Tibial nerve (tissue), 4 donors: ENCODE measurements at places on chromosomes 4 and X.

DNA sequence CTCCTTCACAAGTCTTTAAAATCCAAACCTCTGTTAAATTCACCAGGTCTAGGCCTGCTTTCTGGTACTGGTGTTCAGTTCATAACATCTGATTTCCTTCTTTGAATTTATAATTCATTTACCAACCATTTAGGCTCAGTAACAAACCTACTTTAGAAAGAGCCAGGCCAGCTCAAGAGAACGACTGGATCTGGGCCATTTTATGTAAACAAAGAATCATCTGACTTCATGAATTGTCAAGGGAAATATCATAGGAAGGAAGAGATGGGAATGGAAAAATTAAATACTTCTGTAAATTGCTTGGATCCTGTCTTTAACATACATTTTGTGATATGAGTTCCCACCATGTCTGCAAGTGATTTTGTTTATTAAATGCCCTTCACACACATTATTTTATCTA, 36.5 kb downstream of the DCHS2 start:
- no peak for DNase-seq

DNA sequence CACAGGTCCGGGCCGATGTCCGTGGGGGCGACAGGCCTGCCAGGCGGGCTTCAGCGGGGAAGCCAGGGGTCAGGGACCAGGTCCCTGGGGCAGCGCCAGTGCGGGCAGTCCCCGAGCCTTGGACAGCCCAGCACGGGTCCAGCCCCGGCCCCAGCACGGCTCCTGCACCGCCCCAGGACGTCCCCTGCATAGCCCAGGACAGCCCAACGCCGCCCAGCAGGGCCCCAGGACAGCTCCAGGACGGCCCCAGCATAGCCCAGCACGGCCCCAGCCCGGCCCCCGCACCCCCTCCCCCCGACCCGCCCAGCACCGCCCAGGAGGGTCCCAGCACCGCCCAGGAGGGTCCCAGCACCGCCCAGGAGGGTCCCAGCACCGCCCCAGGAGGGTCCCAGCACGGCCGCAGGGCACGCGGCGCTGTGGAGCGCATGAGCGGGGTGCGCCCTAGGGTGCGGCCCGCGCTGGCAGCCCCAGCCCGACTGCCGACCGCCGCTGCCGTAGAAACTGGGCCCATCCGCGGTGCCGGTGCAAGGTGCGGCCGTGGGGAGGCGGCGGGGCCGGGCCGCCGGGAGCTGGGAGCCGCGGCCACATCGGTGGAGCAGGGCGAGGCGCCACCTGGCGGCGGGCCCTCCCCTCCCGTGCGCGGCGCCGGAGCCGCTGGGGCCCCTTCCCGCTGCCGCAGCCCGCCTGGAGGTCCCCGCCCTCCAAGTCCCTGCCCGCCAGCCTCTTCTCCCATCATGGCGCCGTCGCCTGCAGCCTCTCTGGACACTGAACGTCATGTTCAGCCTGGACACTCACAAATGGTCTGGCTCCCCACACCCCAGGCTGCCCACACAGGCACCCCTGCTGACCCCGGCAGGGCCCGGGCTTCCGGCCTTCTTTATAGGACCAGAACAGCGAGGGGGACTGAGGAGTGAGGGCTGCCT, 106.8 kb upstream of the NKX1-1 start:
- no peak for DNase-seq

DNA sequence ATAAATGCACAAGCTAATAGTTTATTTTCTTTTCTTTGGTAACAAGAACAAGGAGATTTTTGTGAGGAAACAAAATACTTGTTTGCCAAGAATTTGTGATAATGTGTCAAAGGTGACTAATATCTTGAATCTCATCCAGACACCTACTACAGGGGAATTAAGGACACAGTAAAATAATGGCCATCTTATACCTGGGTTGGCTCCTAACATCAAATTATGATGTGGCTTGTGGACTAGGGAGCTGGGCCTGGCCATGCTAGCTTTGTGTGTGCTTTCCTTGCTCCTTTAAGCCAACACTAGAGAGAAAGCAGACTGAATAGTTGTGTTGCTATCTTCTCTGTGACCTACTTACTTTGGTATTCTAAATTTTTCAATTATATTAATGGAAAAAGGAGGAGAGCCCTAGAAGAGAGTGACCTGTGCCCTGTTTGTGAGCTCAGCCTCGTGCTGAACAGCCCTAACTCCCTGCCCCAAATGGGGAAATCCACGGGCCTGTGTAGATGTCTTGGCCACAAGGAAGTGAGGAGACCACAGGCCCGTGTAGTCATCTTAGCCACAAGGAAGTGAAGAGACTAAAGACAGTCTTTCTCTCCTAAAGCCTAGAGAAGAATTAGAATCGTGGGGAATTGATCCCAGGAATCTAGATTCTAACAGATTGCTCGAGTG, 23.3 kb downstream of the ARHGAP24 start:
- no peak for DNase-seq

DNA sequence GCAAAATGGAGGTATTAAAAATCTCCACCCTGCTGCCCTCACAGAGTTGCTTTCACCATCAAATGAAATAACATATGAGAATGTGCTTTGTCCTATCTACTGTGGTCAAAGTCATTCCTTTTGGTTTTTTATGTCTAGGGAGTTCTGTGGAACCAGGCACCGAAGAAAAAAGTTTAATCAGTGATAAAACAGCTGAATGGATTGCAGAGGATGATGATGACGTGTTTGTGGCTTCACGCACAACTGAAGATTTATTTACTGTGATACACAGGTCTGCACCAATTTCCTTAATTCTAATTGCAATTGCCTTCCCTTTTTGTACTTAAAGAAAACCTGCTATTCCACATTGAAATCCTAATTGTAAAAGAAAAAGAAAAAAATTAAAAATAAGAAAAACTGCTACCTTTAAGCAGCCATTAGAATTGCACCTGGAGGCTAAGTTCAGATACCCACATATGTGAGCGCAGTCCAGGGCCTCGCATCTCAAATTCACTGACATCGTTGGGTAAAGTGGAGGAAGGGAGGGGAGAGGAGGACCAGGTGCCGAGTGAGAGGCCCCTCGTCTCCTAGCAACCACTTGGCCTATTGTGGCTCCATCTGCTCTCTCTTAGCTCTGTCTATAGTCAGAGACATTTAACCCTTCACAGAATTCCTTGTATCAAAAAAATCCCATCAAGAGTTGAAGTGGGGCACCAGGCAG, 10.5 kb upstream of the RTL5 start:
- no peak for DNase-seq

DNA sequence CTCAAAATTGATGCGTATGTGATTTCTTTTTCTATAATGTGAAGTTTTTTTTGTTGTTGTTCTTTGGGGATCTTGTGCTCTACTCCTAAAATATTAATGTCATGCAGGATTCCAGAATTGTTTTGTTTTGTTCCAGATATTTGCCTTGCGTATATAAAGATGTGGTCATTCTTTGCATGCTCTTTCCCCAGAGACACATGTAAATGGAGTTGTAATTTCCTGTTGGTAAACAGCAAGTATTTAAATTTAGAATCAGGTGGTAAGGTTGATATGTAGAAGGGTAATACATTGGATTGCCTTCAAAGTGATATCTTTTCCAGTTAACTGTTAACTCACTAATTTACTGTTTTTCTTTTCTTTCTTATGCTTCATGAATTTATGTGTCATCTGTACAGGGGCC, 23.1 kb upstream of the MAGED1 start:
- DNase-seq: no peak

DNA sequence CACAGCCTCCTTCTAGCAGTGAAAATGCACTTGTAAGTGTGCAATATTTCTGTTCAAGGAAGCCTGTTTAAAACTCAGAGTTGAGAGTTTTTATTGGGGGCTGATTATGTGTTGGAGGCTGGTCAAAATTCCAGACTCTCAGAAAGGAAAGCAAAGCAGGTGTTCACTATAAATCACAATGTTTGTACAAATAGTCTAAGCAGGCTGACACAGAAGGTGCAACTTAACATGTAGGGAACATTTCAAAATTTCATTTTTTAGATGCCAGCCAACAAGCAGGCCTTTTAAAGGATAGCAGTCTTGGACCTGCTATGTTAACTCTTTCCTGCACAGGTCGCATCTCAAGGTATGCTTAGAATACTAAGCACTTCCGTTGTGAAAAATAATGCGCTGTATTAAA, 112.3 kb upstream of the IL13RA1 start:
- DNase-seq: no peak

GRCh38 chr4:186695392-186695791, 28.3 kb downstream of the FAT1 start:
- DNase-seq: no peak

GRCh38 chr4:99845708-99846469, 29.3 kb downstream of the DAPP1 start:
- no peak for DNase-seq

- DNase-seq: no peak
These were observed 7.0 kb upstream of the USO1 start for GRCh38 chr4:75717408-75717807.

GRCh38 chrX:68995386-68995779, 166.6 kb downstream of the EFNB1 start:
- no peak for DNase-seq

DNA sequence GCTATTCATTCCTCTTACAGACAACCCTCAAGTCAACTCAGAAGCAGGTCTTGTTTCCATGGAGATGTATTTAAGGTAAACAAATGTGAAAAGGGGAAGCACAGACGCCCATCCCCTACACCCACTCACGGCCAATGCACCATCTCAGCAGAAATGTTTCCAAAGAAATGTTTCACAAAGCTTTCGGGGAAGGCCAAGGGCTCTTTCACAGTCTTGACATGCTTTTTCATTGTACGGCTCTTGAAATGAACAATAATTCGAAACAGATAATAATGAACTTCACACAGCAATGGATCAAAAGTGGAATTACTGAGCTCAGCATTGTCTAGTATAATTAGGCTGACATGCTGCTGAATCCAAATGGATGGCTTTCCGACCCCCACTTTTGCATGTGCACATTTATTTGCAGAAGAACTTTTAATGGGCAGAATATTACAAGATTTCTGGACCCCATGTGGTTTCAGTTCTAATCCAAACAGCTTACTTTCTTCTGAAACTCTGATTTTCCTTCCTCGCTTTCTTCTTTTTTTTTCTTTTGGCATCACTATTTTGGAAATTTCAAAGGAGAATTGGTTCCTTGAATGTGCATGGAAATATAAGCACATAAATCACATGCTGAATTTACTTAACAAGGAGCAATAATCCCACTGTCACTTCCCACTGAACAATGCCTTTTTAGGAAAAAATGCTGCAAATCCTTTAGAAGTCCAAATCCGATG, 160.9 kb downstream of the SMIM20 start:
- no peak for DNase-seq
